ENCODE measurements at places on chromosomes 5 and 9.

DNA sequence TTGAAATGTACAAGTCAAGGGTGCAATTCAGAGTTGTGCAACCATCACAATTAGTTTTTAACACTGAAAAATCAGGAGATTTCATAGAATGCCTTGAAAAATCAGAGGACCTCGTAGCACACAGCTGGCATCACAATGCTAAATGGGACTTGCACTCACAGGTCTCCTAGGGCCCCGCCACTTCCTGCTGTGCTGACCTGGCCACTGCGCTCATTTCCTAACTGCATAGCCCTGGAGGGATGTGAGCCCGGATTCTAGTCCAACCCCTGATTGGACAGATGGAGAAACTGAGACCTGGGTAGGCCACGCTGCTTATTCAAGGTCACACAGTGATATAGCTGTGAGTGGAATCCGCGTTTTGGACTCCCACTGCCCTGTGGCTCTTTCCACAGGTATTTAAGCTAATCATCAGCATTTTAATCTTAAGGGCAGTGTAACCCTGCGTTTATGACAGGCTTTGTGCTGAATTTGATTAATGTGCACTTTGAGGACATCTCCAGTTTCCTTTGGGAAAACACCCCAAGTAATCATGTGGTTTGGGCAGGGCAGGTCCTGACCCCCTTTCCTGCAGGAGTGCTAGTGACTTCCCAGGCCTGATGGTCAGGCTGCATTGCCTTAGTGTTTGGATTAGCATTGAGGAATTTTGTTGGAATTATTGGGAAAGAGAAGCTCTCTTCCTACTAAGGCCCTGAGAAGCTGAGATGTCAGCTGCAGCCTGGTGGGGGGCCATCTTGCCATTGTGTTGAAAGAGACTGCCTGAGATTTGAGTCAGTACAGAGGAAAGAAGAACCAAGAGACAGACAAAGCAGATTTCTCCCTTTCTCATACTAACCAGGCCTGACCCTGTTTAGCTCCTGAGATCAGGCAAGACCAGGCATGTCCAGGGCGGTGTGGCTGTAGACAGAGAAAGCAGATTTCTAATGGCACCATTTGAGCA, 36.2 kb downstream of the STC2 start:
- no peak for DNase-seq

DNA sequence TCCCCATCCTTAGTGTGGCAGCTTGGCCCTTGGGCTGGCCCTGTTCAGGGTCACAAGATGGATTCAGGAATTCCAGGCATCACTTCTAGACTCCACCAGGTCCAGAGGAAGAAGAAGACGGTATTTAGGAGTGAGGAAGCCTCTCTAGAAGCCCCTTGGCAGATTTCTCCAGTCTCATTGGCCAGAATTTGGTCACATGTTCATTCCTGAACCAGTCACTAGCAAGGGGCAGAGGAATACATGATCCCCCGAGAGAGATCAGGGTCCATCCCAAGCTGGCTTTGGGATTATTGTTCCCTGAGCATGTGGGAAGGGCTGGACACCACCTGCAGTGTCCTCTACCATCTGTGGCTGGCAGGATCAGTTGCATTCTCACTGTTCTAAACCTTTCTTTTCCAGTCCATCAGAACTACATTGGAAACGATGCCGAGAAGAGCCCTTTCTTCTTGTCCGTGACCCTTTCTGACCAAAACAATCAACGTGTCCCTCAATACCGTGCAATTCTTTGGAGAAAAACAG, 48.5 kb downstream of the GARNL3 start:
- no peak for DNase-seq

DNA sequence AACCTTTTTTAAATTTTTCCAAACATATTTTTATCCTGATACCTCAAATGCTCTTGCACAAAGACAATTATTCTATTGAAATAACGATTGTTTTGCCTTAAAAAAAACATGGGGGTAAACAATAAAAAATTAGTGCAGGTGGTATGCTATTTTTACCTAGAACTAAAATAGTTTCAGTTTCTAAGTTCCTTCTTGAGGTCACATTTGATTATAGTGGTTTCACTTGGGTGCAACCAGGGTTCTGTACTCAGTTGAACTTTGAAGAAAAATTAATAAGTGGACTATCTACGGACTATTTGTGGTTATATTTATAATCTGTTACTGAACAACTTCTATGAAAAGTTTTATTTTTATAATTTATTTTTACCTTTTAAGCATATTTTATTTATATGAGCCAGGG, 387.1 kb upstream of the IZUMO3 start:
- DNase-seq = no peak

DNA sequence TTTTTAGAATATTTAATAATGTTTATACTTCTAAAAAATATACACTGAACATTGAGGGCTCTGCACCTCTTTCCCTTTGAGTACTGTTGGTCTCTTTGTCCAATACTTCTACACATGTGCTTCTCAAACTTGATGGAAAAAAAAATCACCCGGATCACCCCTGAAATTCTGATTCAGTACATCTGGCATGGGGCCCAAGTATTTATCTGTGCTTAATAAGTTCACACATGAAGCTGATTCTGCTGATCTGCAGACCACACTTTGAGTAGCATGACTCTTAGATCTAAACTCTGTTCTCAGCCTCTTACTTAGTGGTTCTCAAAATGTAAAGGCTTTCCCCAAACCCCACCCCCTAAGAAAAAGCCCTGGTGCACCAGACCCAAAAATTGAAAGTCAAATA, 12.0 kb downstream of the RUSC2 start:
- DNase-seq = no peak

GRCh38 chr5:103256178-103256577, 2.4 kb upstream of the MACIR start:
- peak; percentile 55 for DNase-seq

DNA sequence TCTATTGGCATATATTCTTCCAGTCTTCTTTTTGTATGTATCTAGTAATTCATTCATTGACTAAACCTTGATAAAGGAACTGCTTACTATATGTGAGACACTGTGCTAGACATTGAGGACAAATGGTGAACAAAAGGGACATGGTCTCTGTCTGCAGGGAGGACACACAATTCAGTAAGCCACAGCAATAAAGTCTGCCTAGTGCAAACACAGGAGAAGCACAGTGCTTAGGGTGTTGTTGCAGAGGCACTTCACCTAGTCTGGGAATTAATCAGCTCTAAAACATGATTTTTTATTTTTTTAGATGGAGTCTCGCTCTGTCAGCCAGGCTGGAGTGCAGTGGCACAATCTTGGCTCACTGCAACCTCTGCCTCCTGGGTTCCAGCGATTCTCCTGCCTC, 6.4 kb upstream of the CCL28 start:
- DNase-seq = no peak

DNA sequence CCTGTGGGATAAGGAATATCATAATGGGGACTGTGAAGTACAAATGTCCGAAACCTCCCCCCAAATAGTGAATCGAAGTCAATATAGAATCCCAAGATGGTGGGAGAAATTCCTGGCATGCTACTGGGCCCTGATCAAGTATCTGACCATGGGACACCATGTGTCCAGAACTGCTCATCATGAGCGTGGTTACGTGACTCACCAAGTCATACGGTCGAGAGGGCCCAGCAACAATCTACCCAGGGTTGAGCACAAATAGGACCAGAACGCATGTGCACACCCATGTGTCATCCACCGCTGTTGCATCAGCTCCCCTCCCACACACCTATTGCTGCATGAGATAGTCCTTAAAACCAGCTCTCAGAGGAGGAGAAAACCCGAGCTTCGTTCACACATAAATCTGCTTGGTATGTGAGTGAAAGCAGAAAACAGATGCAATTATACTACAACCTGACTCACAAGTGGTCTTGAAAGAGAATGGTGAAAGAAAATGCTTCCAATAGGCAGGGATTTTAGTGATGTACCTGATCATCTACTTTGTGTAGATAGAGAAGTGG, 353.2 kb downstream of the CWC27 start:
- DNase-seq = no peak

- DNase-seq = no peak
These were observed 8.3 kb upstream of the NRARP start for GRCh38 chr9:137310189-137311052.

DNA sequence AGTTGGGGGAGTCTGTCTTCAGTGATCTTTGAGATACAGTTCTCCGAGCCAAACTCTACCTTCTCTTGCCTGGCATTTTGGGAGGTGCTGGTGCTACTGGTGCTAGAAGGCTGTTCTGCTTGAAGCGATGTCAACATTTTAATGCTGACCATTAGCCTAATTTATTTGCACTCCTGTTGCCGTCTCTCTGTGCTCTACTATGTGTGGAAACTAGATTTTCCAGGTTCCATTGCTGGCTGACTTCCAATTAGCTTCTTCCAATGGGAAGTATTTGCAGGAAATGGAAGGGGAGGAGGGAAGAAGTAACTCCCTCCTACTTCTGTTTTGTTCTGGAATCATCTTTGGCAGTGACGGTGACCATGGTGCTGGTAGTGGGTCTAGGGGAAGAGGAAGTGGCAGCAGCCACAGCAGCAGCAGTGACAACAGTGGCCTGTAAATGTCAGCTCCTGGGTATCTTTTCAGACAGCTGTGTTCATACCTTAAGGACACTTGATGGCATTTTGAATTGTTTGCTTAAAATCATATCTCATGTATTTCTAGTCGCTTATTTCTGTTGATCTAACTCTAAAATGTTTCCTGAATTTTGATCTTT, 7.9 kb downstream of the TXNDC8 start:
- no peak for DNase-seq

DNA sequence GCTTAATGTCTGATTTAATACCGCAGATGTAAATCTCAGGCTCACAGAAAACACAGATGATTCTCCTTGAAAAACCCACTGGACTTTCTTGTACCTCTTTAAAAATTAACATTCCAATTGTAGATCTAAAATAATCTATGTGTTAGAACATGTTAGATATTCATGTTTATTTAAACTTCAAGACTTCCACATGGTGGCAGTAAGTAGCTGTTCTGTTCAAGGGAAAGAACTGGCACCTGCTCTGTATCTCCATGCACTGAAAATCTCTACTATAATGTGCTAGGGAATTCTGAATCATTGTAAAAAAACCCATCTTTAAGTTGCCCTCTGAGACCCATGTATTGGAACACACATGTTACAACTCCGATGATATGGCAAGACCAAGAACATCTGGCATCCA, 366.9 kb downstream of the DMRTA1 start:
- DNase-seq = peak; percentile 4

GRCh38 chr5:138790684-138791083, 37.5 kb downstream of the CTNNA1 start:
- DNase-seq = no peak

DNA sequence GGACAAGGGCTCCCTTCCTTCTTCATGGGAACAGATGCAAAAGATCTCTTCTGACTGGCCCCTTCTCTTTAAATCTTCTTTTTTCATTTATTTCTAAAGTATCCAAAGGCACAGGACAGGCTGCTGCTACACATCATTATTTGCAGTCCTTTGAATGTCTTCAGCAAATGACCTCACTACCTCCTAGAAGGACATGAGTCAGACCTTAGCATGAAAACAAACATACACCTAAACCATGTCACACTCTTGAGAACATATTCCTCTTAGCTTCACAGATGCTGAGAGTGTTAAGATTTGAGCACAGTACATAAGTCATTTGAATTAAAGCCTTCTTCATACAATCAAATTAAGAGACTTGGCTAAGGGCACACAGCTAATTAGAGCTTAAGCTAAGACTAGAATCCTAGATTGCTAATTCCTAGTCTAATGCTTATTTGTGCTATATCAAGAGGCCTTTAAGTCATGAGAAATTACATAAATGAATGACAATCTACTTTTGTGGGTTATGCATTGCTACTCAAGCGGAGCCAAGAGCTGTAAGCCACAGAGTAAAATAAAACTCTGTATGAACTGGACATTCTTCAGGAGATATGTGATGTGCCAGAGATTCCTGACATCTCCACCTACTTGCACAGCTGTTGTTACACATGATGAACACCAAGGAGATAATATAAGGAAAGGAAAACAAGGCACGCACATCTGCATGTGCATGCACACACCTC, 109.1 kb upstream of the PTGER4 start:
- DNase-seq = no peak

- no peak for DNase-seq
These were observed 51.7 kb downstream of the JADE2 start for GRCh38 chr5:134577022-134577795.

GRCh38 chr5:169656125-169656901, 19.2 kb downstream of the DOCK2 start:
- no peak for DNase-seq

DNA sequence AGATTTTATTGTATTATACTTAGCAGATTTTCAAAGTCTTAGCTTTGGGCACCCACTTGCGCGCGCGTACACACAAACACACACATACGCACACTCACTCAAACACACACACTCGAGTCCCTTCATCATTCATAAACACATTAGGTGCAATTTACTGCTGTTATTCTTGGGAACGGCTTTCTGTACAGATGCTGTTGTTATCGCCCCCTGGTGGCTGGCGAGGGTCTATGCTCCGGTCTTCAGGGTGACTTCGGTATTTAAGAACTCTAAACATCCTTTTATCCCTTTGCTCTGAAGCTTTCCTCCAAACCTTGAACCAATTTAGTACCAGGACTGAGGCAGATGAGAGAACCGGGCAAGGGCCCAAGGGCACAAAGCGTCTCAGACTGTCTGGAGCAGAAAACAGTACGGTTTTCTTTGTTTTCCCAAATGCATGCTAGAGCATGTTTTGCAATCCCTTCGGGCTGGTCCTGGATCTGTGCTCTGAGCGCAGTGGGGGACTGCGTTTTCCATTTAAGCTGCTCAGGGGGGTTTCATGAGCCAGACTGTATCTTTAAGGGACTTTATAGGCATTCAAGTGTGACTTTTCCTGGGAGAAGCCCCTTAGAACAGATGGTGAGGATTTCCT, 1.7 kb upstream of the SLIT3 start:
- peak; percentile 78 for DNase-seq

DNA sequence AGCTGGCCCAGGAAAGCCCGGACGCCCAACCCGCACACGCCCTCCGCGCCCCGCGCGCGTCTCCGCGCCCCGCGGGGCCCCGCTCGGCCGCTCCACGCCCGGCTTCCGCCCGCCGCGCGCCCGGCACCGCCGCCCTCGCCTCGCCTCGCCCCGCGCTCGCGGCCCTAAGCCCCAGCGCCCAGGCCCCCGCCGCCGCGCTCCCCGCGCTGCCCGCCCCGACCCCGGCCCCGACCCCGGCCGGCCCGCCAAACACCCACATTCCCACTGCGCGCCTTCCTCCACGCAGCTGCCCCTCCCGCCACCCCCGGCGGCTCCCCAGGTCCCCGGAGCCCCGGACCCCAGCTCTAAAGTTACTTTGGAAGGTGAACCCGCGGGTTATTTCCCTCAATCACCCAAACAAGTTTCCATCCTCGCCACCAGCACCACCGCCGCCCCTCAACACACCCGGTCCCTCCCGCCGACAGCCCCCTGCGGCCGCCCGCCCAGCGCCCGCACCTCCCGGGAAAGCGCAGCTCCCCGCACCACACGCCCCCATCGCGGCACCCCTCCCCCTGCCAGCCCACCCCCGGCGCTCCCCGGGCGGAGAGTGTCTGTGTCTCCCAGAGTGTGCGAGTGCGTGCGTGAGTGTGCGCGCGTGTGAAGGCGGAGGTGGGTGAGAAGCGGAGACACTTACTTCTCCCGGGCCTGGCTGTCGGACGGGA, 439 bp downstream of the SSBP2 start:
- no peak for DNase-seq
